SK-N-SH (cell line): ENCODE measurements at places on chromosomes 12 and 14.
A peak's percentile ranks its signal among the peaks of the same experiment; 100 is the strongest.

GRCh38 chr14:89378119-89378518 is 38.9 kb downstream of the FOXN3 start:
- no peak for DNase-seq

DNA sequence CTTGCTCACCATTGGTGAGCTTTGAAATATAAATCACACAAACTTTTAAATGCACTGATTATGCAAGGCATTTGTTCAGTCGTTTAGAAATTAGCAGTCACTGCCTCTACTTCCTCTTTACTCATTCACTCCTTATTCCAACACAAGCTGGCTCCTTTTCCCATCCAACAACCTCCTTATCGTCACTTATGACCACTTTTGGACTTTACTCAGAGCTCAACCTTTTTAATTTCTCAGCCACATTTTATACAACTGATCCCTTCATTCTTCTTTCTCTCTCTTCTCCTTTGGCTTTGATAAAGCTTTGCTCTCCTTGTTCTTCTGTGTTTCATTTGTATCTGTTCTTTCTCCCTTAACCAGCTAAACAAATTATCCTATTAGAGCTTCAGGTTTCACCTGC is 126.4 kb upstream of the PLEKHA5 start:
- DNase-seq: no peak

- no peak for DNase-seq
Measured at GRCh38 chr12:6703631-6704030, 3.0 kb upstream of the PIANP start.

GRCh38 chr14:105422695-105423487 is 3.3 kb downstream of the MTA1 start:
- peak; percentile 90 for DNase-seq

GRCh38 chr12:1773937-1774655 is 46.3 kb upstream of the LRTM2 start:
- DNase-seq: no peak

DNA sequence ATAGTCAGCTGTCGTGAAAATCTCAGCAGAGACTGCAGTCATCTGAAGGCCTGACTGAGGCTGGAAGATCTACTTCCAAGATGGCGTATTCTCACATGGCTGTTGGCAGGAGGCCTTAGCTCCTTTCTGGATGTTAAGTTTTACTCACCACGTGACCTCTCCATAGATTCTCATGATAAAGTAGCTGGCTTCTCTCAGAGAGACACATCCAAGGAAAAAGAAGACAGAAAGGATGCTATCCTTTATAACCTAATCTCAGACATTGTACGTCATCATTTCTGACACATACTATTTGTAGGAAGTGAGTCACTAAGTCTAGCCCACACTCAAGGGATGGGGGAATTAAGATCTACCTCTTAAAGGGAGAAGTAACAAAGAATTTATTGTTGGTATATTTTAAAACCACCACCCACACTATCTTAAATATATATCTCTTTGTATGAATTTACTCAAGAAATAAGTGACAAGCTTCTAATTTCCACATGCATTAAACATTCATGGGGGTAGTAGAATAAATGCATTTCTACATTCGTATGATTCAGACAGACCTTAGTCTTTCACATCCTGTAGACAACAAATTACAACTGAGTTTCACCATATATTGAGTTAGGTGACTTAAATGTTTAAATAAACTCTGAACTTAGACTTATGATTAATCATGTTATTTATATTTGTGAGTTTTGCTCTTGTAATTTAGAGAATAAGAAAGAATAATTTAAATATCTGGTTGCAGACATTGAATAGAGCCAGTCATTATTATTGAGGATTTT is 411.0 kb downstream of the LRIG3 start:
- no peak for DNase-seq

DNA sequence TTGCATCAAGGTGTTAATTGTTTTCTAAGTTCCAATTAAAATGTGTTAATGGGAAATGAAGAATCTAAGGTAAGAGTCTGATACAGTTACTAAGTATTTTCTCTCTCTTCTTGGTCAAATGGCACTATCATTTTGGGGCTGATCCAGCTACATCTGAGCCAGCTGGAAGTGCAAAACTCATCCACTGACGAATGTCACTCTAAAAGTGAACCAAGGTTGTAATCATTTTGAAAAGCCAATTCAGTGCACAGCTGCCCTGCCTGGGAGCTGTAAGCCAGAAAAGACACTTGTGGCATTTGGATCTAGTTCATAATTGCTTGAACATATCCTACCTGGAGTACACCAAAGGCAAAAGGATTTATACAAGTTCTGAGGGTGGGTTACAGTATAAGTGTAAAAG is 1011.3 kb downstream of the AACS start:
- no peak for DNase-seq

GRCh38 chr12:56086096-56086495 is 6.1 kb downstream of the ERBB3 start:
- no peak for DNase-seq

- DNase-seq: no peak
Measured at GRCh38 chr12:65879878-65880277, 55.6 kb downstream of the HMGA2 start.

- no peak for DNase-seq
Measured at GRCh38 chr12:92191061-92191460, 45.4 kb upstream of the BTG1 start.

GRCh38 chr12:92509156-92509738 is 193.5 kb upstream of the PLEKHG7 start:
- DNase-seq: no peak

DNA sequence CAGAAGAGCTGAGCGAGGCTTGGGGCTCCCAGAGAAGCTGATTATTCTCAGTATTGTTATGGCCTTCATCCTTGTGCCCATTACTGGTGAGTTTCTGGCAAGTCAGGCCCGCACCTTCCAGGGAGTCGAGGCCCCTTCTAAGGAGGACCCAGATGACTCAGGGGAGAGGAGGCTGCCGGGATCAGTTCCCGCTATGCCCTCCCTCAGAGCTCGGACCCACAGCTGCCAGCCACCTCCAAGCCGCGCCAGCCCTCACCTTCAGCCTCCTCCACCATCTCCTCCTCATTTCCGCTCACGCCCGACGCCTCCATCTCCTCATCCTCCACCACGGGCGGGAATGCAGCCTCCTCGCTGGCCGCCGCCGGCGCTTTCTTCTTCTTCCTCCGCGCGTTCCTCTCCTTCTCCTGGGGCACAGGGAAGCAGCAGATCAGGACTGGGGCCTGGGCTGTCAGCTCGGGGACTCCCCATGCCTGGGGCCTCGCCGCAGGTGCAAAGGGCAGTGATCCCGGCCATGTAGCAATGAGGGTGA is 83.2 kb downstream of the RFLNA start:
- DNase-seq: no peak
